ENCODE measurements at places on chromosomes 5 and 9. TPM values are rescaled to one million over a fixed set of nuclear protein-coding genes. Genes with fewer than 3 reads are reported as not detected.

- DNase-seq, result no peak
Observed at GRCh38 chr5:141135030-141135717, at the start of gene PCDHB5. TSS of gene PCDHB5 (plus strand) at chr5:141135206. CDS start at chr5:141135435, 229 bp downstream.

MZB1 gene
- total RNA-seq, result 1.6 TPM

- DNase-seq, result no peak
Observed at GRCh38 chr5:133331941-133332340, 280.1 kb downstream of the HSPA4 start.

DNA sequence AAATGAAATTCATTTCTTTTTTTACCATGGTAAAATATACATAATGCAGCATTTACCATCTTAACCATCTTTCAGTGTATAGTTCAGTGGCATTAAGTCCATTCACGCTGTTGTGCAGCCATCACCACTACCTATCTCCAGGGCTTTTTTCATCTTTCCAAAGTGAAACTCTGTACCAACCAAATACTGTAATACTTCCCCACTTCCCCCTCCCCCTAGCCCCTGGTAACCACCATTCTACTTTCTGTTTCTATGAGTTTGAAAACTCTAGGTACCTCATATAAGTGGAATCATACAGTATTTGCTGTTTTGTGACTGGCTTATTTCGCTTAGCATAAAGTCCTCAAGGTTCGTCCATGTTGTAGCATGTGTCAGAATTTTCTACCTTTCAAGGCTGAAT lies 23.4 kb downstream of the SPAAR start:
- DNase-seq, result no peak

ATP10B gene
- total RNA-seq, result not detected

BTF3 gene
- 386 TPM for total RNA-seq

- DNase-seq, result peak; percentile 19
Observed at GRCh38 chr5:1785984-1786383, 13.7 kb downstream of the MRPL36 start.

SERF1B gene
- total RNA-seq, result 38.1 TPM

- DNase-seq, result no peak
Observed at GRCh38 chr5:122126756-122127321, 2.5 kb upstream of the ZNF474 start.

CHSY3 gene
- 0.62 TPM for total RNA-seq

FOXD4 gene
- 0.12 TPM for total RNA-seq

LHFPL2 gene
- total RNA-seq, result 5.4 TPM

DNA sequence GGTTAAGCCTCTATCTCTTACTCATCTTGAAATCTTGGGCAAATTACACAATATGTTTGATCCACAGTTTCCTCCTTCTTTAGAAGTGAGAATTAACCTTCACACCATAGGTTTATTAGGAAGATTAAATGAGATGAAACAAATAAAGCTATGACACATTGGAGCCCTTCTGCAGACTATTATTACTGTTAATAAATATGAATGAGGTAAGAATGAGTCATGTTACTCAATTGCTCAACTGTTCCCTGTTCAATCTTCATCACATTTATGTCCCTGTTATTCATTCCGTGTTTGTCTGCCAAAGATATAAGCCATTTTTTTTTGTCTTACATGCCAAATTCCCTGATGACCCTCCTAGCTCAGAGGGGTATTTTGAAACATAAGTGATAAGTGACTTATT lies 52.1 kb upstream of the PAPPA start:
- DNase-seq, result no peak

DNA sequence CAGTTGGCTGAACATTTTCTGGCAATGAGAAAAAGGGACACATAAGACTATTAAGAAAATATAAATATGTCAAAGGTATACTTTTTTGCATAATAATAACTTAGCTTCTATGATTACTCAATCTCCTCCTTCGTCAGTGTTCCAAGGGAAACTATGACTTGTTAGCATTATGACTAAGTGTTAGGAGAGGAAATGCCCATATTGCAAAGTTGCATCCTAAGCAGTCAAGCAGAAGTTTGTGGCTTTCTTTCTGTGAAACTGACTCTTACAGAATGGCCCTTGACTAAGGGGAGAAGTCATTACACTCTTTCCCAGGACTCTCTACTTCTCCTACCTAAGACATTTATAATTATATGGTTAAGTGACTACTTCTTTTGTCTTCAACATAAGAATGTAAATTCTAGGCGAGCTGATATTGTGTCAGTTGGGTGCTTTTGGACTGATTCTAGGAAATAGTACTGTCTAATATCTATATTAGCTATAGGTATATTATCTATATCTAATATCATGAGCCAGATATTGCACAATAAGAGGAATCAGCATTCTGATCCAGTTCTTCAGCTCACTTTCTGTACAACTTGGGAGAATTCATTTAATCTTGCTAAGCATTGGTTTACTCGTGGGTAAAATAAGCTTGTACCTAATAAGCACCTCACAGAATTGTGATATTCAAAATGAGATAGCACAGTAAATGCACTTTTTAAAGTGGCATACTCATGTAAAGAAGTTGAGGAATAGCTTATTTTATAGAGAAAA lies 16.4 kb upstream of the SPINK6 start:
- DNase-seq, result no peak

DNA sequence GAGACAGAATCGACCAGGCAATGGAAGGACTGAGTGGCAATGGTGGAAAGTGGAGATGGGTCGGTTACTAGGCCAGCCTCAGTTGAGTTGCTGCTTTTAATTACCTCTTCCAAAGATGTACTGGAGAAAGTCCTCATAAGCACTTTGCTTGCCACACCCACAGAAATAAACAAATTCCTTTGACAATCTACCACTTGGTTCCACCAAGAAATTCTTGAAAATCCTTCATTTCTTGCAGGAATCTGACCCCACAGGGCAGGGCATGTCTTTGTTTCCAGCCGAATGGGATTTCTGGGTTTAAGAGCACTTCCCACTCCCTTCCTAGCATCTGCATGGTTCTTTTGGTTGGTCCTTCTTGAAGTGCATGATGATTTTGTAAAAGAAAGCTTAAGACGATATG lies 54.5 kb downstream of the ADAMTS12 start:
- DNase-seq, result no peak

Measured in left ventricle myocardium superior (tissue), 1 donor.